G401 (cell line): ENCODE measurements at places on chromosomes 5 and 9.

- DNase-seq, result no peak
These were observed 122.9 kb upstream of the SARDH start for GRCh38 chr9:133861086-133861485.

- no peak for DNase-seq
These were observed 8.4 kb downstream of the GNAQ start for GRCh38 chr9:78023003-78023741.

GRCh38 chr9:69476016-69476415, 151.0 kb downstream of the ENTREP1 start:
- no peak for DNase-seq

DNA sequence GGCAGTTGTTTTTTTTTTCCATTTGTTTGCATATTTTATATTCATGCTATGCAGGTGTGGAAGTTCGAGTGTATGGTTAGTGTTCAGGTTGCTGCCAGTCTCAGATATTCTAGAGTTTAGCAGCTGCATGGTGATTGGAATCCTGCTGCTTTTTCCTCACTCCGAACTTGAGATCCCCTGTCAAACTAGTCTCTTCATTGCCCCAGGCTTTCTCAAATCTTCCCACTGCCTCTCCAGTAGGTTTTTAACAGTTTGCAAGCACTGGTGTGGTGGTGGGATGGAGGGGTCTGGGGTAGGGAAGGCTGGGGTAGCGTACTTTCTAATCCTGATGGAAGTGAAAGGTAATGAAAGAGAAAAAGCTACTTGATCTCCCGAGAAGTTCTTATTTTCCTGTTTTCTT, 112.9 kb downstream of the CHSY3 start:
- no peak for DNase-seq

DNA sequence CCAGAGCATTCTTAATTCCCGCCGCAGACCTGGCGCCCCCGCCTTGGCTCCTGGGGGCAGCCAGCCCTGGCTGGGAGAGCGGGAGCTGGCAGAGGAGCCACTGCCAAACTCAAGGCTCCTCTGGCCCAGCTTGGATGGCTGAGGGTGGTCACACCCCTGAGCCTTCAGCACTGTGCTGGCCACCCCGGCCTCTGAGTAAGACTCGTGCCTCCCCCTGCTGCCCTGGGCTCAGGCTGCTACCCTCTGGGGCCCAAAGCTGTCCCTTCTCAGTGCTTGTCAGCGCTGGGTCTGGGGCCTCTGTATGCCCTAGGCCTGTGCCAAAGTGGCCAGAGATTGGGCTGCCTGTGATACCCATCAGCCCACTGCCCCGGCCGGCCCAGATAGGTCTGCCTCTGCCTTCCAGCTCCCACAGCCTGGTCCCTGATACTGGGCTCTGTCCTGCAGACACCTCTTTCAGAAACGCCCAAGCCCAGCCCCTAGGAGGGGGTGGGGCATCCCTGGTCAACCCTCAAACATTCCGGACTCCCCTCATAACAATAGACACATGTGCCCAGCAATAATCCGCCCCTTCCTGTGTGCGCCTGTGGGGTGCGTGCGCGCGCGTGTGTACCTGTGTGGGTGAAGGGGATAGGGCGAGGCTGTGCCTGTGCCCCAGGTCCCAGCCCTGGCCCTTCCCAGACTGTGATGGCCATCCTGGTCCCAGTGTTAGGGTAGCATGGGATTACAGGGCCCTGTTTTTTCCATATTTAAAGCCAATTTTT, 4.4 kb upstream of the PRR7 start:
- no peak for DNase-seq

DNA sequence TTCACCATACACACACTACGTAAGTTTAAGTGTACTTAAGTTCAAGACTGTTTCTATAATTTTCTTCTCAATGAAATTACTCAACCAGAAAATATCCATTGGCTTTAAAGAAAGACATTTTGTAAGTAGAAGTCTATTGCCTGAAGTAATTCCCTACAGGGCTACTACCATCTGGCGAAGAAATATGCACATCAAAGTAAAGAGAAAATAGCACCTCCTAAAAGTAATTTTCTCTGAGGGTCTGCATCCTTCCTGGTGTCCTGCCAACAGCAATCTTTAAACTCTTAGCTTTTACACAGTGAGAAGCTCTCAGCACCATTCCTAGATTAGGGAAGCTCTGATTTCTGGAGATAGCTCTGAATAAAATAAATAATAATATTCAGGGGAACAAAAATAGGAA, 498.5 kb upstream of the TYRP1 start:
- no peak for DNase-seq

DNA sequence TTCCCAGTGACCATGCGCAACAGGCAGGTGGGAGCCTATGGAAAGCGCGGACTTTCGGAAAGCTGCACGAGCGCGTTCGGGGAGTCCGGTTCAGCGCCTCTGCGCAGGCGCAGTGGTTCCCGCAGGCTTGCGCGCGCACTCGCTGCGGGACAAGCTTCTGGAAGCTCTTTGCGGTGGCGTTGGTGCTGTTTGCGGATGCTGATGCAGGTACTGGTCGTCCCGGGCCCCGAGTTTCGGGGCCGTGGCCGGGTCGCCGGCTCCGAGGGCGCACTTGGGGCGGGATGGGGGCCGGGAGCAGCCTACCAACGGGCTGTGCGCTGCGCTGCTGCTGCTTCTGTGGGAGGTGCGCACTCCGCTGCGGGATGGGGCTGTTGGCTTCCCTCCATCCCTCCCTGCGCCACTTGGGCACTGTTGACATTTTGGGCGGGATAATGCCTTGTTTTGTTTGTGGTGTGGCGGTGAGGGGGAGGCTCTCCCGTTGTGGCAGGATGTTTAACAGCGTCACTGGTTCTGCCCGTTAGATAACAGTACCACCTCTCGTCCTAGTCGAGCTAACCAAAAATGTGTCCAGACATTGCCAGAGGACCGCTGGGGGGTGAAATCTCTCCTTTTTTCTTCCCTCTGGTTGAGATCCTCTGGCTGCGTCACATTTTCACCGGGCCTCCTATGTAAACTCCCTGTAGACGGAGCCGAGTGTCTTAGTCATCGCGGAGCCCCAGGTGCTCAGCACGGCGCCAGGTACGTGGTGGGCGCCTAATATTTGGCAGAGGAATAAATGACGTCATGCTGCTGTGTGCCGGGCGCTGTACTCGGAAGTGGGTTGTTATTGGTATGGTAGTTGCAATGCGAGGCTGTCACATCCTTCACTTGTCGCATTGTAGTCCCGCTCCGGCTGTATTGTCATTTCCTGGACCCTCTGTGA, at the start of gene ZNF483:
Gene ZNF483 (plus strand): TSS at position 124 of the 922 bp plus-strand sequence. CDS start 2,217 bp downstream, outside the sequence.
- peak; percentile 93 for DNase-seq

- DNase-seq, result no peak
These were observed 734.5 kb upstream of the ZNF608 start for GRCh38 chr5:125480911-125481310.

DNA sequence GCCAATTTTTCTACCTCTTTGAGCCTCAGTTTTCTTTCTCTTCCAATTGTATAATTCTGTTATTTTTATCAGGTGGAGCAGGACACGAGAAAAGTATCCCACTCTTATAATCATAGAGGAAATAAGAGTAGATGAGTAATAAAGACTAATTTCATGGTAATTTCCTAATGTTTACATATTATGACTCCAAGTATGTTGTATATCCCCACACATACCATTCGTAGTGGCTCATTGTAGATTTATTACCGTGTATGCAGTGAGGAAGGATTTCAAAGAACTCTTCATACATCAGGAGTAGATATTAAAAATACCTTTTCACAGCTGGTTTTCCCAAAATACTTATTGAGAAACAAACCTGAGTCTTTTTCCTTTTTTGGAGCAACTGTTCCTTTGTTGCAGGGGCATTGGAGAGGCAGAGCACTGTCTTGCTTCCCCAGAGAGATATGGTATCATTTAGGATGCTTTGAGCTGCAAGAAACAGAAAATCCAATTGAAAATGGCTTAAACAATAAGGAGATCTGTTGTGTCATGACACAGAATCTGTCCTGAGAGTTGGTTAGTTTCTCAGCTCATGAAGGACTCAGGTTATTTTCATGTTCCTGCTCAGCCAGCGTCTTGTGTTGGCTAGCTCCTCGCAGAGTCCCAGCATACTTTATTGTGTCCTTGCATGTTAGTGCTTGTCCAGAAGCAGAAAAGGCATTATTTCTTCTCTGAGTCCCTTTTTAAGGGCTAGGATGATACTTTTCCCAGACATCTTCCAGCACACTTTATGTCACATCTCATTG, 291.2 kb downstream of the ARHGAP26 start:
- DNase-seq, result no peak

- no peak for DNase-seq
These were observed 13.3 kb upstream of the FEM1C start for GRCh38 chr5:115557667-115558387.
